Activated CD8-positive, alpha-beta memory T cell treated with anti-CD3 and anti-CD28 coated beads, Interleukin-2, amount 50 U/mL, for 48 hours (primary cell): ENCODE measurements at places on chromosomes 1 and 21.

DNA sequence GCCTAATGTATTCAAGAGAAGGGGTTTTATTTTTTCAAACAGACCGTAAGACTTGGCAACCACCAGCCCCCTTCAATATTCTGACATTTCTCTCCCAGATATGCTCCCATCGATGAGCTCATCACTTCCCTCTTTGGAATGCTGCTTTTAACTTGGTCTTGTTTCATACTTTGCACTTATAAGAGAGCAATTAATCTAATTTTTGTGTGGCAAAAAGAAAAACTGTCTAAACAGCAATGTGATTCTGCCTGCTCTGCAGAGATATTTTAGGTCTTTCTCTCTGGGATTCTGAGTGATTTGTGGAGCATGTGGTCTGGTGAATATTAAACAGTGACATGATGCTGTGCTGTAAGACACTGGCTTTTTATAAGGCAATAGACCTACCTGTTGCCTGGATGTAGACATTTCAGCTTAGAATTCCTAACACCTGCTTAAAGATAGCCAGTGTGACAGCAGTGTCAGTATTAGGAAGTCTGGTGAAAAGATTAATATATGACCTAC is 284.8 kb downstream of the BACH1 start:
- DNase-seq = no peak

GRCh38 chr1:25027822-25028586 is 97.9 kb upstream of the RUNX3 start:
- DNase-seq = no peak

GRCh38 chr1:82260666-82261065 is 459.9 kb downstream of the ADGRL2 start:
- no peak for DNase-seq

DNA sequence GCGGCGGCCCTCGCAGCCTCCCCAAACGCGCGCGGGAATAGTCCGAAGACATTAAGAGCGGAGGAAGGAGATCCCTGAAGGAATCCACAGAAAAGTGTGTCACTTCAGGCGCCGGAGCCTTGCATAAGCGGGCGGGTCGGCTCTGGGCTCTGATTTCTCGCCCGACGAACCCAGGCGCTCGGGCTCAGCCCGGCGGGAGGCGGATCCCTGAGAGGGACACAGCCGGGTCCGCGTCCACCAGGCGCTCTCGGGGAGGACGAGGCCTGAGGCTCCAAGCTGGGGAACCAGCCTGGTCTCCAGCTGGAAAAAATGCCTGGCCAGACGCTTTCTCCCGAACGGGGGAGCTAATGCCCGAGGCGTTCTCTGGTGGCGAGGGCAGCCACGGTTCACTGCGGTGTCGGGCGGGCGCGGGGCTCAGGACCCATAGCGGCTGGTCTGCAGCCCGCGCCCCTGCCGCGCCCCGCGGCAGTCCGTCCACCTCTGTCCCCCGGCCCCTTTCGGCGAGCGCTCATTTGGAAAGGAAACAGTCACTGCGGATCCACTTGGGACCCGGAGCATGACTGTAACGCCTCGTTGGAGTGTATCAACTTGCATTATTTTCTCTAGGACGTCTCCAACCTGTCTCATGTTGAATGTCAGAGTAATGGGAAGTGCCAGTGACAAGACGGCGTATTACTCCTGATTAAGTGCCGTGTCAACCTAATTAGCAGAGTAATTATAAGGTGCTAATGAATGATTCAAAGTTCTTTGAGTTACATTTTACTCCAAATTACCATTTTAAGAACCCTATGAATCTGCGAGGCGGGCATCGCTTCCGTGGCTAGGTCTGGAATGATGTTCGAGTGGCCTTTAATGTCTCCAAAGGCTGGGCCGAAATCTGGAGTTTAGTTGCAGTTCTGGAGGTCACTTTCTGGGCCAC is 1.6 kb upstream of the BARHL2 start:
- no peak for DNase-seq

DNA sequence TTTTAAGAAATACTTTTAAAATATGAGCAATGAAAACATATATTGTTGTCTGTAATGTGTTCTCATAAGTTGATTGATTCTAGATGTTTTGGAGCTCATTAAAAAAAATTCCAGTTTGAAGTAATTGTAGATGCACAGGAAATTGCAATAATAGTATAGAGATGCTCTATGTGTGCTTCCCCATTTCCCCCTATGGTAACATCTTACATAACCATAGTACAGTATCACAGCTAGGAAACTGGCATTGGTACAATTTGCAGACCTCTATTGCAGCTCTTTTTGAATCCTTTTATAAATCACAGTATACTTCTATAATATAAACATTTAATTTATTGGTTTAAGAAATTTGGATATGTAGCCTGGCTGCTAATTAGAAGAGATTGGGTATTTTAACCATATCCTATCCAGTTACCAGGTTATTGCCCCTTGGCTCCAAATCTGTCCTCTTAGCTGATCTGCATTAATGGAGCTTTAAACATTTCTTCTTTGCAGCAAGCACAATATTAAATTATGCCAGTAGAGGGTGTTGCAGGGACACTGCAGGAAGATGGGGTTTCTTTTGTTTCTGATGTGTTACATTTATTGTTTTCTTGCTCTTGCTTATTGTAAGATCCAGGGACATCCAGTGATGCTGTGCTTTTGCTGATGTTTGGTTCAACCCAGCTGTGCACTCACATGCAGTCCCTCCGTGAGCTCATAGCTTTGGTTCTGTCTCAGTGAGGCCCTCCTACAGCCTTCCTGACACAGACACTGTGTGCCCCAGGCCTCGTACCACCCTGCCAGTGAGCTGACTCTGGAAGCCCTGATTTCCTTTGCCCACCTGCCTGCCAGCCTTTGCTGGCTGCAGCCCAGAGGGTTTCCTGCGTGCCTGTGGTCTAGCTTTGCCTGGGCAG is 103.3 kb downstream of the RABGAP1L start:
- no peak for DNase-seq

- peak; percentile 73 for DNase-seq
These were observed 14.1 kb upstream of the NCMAP start for GRCh38 chr1:24541711-24542346.

DNA sequence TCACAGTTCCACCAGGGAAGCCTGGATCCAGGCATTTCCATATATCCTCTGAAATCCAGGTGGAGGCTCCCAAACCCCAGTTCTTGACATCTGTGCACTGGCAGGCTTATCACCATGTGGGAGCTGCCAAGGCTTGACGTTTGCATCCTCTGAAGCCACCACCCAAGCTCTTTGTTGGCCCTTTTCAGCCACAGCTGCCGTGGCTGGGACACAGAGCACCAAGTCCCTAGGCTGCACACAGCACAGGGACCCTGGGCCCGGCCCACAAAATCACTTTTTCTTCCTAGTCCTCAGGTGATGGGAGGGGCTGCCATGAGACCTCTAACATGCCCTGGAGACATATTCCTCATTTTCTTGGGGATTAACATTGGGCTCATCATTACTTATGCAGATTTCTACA is 22.3 kb downstream of the RNPC3 start:
- no peak for DNase-seq

GRCh38 chr1:227547310-227548118 is 15.8 kb upstream of the ZNF678 start:
- DNase-seq = no peak

GRCh38 chr1:77281491-77282186 is at the start of gene AK5:
TSS of gene AK5 (plus strand) at chr1:77282019. CDS start at chr1:77282314, 295 bp downstream.
- peak; percentile 77 for DNase-seq

DNA sequence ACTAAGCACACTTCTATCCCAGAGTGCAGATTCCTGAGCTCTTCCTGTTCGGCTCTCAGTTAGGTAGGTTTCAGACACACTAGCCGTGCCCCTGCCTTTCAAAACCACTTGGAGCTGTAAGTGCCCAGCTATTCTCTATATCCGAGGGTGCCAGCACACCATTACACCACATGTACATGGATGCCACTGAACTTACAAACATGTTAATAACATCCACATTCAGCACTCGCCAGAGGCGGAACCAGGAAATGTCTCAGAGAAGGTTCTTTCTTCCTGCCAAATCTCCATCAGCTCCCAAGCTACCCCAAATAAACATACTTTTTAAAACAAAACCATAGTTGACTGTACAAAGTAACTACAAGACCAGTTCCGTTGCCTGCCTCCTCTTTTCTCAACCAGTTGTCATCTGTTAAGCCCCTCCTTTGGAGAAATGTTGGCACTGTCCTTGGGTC is 78.4 kb upstream of the CTTNBP2NL start:
- no peak for DNase-seq

GRCh38 chr21:26583769-26584168 is 10.7 kb upstream of the CYYR1 start:
- DNase-seq = no peak

GRCh38 chr1:39800471-39800835 is 11.8 kb upstream of the BMP8B start:
- no peak for DNase-seq

- DNase-seq = no peak
These were observed 11.7 kb upstream of the CDK18 start for GRCh38 chr1:205492774-205493173.

DNA sequence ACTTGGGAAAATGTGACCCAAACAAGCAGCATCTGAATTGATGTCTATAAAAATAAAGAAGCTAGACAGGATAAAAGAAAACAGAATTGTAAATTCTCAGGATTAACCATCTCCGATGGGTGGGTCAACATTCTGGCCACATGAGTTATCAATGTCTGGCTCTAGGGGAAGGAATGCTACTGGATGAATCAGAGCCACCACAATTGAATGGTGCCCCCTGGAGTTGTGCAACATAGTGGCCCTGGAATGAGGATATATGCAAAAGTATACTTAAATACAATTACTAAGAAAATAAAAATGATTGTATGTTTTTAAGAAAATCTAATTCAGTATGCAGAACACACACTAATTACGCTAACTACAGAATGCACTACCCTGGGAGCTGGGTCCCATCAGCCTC is 185.6 kb downstream of the TGFBR3 start:
- DNase-seq = no peak

DNA sequence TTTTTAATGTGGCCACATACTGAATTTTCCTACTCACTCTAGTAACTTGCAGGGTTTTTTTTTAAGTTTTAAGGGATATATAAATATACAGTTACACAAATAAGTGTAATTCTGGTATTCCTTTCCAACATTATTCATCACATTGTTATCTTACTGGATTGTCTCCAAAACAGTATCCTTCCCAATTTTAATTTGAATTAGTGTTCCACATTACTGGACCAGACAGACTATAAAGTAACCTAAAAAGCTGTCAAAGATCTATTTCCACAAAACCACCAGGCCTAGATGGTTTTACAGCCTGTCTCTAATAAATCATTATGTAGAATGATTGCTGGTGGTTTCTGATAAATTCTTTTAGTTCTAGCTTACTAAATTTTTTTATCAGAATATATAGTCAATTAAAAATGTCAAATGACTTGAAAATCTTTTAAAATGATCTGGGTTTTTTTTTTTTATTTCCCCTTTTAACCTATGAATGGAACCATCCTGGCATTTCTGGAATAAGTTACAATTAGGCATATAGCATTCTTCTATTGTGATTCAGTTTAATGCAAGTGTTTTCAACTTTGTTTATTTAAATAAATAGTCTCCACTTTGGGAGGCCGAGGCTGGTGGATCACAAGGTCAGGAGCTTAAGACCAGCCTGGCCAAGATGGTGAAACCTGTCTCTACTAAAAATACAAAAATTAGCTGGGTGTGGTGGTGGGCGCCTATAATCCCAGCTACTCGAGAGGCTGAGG is 59.3 kb downstream of the PACC1 start:
- DNase-seq = no peak

- DNase-seq = no peak
These were observed 13.9 kb upstream of the EDN2 start for GRCh38 chr1:41498391-41498790.

GRCh38 chr21:45296638-45297037 is 8.9 kb upstream of the POFUT2 start:
- DNase-seq = no peak
